ENCODE measurements at places on chromosomes 1 and 21. TPM values are rescaled to one million over a fixed set of nuclear protein-coding genes. Genes with fewer than 3 reads are reported as not detected.

Gene FCRL2
- total RNA-seq, result not detected

Gene AIM2
- not detected for total RNA-seq

Gene ACP6
- total RNA-seq, result 5.5 TPM

Gene PCSK9
- 0.25 TPM for total RNA-seq

Gene LCE3D
- not detected for total RNA-seq

Gene CELF3
- not detected for total RNA-seq

Gene LCE1E
- total RNA-seq, result not detected

Gene LAMB3
- 49.8 TPM for total RNA-seq

Gene AADACL3
- not detected for total RNA-seq

Gene FAM151A
- total RNA-seq, result not detected

Gene LCE1C
- not detected for total RNA-seq

Gene SETDB1
- 32.0 TPM for total RNA-seq

Gene SH2D2A
- 0.53 TPM for total RNA-seq

Gene CFHR2
- total RNA-seq, result not detected

Gene ZYG11A
- 0.13 TPM for total RNA-seq

Gene RAB42
- total RNA-seq, result 1.7 TPM

Gene TCP10L
- total RNA-seq, result 0.25 TPM

Gene LIN28A
- not detected for total RNA-seq

Gene CLCNKA
- total RNA-seq, result not detected

Gene A3GALT2
- total RNA-seq, result not detected

Gene TRIM67
- under 0.01 TPM for total RNA-seq

Gene HIVEP3
- total RNA-seq, result 0.26 TPM

Gene ZNF687
- total RNA-seq, result 9.0 TPM

Gene KCNK2
- 9.5 TPM for total RNA-seq

Gene UBE2U
- total RNA-seq, result not detected

Gene TNNT2
- not detected for total RNA-seq

Gene SNRPE
- total RNA-seq, result 47.3 TPM

Gene TMEM82
- total RNA-seq, result not detected

Gene MCOLN3
- total RNA-seq, result 3.4 TPM

Gene BLACAT1
- not detected for total RNA-seq

Gene LYPD8
- not detected for total RNA-seq

Gene OR2L8
- total RNA-seq, result not detected

Gene LORICRIN
- not detected for total RNA-seq

Gene SHE
- 0.93 TPM for total RNA-seq

Gene SUMO3
- 86.3 TPM for total RNA-seq

Gene SIPA1L2
- total RNA-seq, result 6.2 TPM

Gene SLC35F3
- not detected for total RNA-seq

Gene IFNLR1
- not detected for total RNA-seq

Gene BLZF1
- 30.0 TPM for total RNA-seq

Gene PTAFR
- total RNA-seq, result not detected

Gene NR1I3
- total RNA-seq, result not detected

Gene TTLL7
- 17.8 TPM for total RNA-seq

Gene AMY1A
- not detected for total RNA-seq

Gene CCDC190
- total RNA-seq, result 1.5 TPM

Gene INKA2
- total RNA-seq, result 7.1 TPM

Gene TCHHL1
- total RNA-seq, result not detected

Gene LCK
- not detected for total RNA-seq

Gene GPR161
- total RNA-seq, result 13.2 TPM

Gene GJA4
- 1.6 TPM for total RNA-seq

Gene TMED5
- 49.1 TPM for total RNA-seq

Gene NBPF10
- 4.4 TPM for total RNA-seq
